Stimulated activated CD8-positive, alpha-beta memory T cell treated with anti-CD3 and anti-CD28 coated beads, Interleukin-7, amount 100 ng/mL, for 1 hour (primary cell): ENCODE measurements at places on chromosomes 11 and 22.

GRCh38 chr11:121131656-121132055 lies 30.6 kb downstream of the TECTA start:
- no peak for DNase-seq

DNA sequence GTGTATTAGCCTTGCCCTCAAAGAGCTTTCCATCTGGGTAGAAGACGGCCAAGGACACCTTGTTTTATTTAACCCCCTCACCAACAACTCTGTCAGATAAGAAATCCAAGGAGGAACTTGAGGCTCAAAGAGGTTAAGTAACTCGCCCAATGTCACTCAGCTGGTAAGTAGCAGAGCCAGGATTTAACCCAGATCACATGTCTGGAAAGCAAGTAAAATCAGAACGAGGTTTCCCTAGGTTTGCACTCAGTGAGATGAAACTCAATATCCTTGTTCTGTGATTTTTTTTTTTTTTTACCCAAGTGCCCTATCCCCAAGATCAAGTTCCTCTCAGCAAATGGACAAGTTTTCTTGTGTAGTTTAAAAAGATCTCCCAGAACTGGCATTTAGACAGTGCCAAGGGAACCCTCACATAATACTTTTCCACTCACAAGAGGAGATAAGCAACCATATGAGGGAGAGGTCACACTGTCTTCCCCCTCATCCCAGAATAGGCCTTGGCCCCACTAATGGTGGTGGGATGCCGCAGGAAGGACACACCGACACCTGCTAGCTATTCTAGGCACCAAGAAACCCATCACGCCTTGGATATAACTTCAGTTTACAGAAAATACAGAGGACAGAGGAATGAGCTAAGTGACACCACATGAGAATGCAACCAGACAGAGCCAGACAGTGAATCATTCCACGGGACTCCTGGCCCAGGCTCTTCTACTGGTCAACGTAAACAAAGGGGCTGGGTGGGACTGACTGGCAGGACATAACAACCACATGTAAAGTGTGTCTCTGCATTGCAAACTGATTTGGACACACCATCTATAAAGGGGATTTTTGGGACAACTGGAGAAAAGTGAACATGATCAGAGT lies 8.6 kb upstream of the ARAP1 start:
- DNase-seq, result no peak

GRCh38 chr22:20738394-20739089 lies 35.4 kb upstream of the SERPIND1 start:
- no peak for DNase-seq

- DNase-seq, result no peak
Observed at GRCh38 chr22:19669570-19669969, 44.7 kb upstream of the SEPTIN5 start.

DNA sequence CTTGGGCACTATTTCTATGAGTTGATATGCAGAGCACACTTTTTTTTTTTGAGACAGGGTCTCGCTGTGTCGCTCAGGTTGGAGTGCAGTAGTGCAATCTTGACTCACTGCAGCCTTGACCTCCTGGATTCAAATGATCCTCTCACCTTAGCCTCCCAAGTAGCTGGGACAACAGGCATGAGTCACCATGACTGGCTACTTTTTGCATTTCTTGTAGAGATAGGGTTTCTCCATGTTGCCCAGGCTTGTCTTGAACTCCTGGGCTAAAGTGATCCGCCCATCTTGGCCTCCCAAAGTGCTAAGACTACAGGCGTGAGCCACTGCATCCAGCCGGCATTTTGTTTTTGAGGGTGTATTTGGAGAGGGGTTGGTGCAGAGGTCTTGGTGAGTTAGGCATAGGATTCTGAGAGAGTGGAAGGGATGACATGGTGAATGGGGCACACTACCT lies 29.9 kb upstream of the MTCH2 start:
- DNase-seq, result no peak

DNA sequence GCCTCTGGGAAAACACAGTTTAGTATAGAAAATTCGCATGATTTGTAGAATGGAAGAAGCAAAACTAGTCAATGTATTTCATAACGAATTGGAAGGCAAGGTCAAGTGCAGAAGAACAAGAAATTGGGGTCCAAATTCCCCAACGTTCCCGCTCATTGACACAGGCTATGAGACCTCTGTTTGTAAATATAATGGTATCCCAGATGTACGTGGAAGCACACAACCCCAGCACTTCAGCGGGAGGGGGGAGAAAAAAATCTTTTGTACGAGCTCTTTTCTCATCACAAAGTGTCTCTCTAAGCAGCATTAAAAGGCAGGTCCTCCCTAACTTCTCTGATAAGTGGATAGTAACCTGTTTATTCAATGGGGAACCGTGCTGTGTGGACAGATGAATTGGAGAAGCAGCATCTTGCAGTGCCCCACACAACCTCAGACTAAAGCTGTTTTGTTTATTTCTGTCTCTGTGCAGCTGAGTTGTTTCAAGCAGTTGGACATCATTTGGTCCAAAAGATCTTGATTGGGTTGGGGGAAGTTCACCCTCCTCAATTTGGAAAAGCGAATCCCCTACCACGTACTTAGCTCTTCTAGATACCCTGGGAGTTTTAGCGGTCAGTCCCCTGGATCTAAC lies 1.1 kb upstream of the GAB2 start:
- no peak for DNase-seq

DNA sequence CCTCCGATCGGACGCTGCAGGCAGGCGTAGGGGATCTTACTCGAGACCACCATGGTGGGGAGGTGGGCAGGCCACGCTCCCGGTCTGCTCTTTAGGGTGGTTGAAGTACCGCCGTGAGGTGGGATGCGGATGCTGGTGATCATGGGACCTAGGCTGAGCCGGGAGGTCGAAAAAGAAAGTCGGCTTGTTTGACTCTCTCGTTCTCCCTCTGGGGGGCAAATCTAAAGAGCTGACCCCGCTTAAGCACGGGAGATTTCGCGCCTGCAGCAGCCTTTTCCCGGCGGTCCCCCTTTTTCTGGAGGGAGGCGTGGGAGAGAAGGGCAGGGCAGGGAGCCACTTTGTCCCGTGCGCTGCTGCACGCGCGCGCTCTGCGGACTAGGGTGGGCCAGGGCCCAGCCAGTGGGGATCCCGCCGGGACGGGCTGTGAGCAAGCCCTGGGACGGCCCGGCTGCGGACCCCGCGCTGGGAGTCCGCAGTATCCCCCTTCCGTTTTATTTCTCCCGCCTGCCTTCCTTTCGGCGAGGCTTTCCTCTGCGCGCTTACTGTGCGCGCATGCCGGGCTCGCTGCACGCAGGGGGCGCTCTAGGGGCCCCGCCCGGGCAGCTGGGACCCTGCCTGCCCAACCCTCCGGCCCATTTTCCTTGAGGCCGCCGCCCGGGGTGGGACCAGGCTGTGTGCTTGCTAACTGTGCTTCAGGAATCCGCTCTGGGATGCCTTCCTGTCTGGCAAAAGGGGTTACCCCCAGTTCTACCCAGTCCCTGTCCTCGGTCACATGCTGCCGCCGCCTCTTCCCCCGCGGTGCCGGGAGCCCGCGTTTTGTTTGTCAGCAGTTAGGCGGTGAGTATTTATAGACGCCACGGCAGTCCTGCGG lies 81.0 kb downstream of the PRR5L start:
- DNase-seq, result no peak

GRCh38 chr11:125956391-125957134 lies 10.7 kb downstream of the VSIG10L2 start:
- no peak for DNase-seq

DNA sequence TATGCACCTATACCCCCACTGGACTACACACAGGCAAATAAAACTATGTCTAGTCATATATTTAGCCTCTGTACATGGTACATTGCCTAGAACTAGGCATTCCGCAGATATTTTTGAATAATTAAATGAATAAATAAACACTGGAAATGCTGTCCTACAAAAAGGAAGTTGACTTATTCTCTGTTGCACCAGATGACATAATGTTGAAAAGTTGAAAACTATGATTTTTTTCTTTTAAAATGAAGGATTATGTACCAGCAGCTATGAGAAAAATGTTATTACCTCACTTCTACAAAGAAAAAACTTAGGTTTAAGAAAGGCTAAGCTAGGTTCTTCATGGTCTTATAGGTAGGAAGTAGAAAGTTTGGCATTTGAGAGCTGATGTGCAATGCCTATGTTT lies 856.6 kb downstream of the METTL15 start:
- DNase-seq, result no peak

- DNase-seq, result no peak
Observed at GRCh38 chr11:33258631-33259205, 1.5 kb downstream of the HIPK3 start.

DNA sequence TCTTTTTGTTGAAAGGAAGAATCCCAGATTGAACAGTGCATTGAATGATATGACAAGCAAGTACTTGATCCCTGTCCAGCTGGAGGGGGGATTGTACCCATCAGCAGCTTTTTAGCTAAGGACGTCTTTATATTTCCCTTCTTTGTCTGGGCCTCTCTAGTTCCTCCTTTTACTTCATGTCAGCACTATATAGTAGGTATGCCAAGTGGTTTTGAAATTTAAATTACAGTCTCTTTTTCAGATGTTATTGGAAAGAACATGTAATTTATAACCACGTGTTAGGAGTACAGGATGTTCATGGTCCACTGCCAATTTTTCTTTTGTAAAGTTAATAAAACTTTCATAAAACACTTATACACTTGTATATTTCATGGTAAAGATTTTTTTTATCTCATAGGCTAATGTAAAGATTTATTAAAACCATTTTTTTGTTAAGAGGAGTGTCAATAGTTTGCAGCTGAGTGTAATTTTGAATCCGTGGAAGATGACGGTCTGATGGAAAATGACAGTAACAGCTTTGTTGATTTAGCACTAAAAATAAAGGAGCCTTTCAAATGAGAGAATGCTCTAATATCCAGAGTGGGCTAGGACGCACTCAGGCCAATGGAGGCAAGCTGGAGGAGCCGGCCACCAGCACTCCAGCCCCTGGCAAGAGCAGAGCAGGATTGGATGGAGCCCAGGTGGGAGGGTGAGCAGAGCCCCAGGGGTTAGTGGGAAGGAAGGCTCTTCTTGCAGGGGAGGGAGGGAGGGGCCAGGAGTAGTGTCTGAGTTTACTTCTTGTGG lies 488.3 kb downstream of the INSC start:
- DNase-seq, result no peak

DNA sequence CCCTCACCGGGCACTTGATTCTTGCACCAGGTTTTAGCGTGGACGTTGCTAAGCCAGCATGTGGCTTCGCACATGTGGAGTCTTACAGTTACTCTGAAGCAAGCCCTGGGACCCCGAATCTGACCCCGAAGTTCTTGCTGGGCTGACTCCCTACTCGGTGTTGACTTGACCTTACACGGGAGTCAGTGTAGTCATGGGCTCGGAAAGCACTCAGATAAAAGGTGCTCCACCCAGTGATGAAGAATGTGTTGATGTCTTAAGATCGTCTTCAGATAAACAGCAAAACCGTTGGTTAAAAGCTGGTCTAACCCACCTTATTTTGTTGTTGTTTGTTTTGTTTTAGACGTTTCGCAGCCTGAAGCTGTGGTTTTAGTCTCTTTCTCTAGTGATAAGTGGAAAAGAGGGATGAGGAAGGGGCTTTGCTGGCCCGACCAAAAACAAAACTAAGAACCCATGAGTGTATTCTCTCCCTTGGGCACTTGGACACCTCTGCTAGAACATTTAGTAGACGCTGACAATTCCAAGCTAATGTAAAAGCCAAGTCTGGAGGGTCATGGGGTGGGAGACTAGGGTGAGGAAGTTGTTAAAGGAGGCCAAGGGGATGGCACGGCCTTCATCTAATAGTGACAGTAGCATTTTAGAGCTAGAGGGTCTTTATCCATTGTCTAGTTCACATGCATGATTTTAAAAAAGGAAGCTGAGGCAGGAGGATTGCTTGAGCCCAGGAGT lies 69.9 kb downstream of the BCR start:
- no peak for DNase-seq

DNA sequence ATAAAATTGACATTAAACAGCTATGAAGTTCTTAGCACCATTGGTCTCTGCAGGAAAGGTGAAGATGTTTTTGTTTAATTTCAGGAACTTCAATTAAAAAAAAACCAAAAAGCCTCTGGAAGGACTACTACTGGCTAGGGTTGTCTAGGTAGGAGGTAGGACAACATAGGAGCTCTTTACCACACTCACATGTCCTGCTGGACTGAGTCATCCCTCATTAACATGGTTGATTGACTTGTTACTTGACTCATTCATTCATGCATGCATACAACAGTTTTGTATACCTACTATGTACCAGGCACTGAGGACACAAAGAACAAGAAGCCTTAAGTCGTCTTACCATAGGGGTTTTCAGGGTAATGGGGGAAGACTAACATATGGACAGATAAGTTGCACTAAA lies 216.9 kb upstream of the ARHGAP20 start:
- no peak for DNase-seq

- DNase-seq, result no peak
Observed at GRCh38 chr22:37314315-37315074, 32.2 kb downstream of the CYTH4 start.

- no peak for DNase-seq
Observed at GRCh38 chr11:94077552-94078293, 50.9 kb upstream of the PANX1 start.

DNA sequence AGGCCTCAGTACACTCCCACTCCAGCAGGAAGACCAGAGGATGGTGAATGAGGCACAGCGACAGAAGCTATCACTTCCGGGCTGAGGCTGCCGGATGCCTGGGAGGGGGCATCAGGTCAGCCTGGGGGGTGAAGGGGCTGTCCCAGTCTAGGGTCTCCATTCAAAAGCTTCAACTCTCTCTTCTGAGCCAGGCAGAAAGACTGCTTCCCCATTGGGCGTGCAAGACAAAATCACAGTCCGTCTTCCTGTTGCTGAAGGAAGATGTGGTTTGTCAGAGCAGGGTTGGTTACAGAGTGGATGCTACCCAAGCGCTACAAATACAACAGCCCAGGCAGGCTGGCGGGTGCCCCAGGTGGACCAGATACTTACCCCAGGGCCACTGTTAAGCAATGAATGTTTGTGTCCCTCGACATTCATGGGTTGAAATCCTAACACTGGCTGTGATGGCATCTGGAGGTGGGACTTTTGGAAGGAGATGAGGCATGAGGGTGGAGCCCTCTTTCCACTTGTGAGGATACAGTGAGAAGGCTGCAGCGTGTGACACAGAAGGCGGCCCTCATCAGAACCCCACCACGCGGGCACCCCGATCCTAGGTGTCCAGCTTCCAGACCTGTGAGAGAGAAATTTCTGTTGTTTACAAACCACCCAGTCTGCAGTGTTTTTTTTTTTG lies 12.0 kb downstream of the UPK3A start:
- DNase-seq, result no peak

DNA sequence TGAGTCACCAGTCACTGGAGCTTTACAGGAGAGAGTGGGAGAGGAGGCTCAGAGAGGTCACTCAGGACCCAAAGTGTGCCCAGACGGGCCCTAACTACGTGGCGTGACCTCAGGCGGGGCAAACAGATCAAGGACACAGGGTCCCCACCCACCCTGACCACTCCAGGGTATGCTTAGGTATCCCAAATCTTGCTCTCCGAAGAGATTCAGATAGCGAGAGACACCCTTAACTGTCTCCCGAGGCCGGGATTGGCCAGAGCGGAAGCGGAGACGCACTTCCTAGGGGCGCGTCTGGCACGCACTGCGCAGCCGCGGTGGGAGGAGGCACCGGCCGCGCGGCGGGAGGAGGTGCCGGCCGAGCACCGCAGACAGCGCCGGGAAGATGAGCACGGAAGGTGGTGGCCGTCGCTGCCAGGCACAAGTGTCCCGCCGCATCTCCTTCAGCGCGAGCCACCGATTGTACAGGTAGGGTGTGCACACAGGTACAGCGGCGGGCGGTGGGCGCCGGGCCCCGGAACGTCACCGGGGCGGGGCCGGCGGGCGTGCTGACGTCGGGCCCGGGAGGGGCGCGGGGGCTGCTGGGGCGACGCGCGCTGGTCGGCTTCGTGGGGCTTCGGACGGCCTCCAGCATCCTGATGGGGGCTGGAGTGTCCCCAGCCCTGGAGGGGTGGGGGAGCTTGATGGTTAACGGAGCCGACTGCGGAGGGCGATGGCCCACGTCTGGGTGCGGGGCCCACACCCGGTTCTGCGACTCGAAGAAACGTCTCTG lies at the start of gene PTS:
TSS of gene PTS (plus strand) at position 367 of the 769 bp plus-strand sequence. CDS start at position 383, 16 bp downstream.
- DNase-seq, result peak; percentile 70
